ENCODE measurements at places on chromosomes 1 and 21.

GRCh38 chr1:205343431-205344065, 13.2 kb downstream of the KLHDC8A start:
- DNase-seq = peak; percentile 17

- DNase-seq = no peak
These were observed 71.1 kb upstream of the FGGY start for GRCh38 chr1:59225594-59226316.

- DNase-seq = no peak
These were observed 870.0 kb downstream of the LRRIQ3 start for GRCh38 chr1:73327998-73328397.

DNA sequence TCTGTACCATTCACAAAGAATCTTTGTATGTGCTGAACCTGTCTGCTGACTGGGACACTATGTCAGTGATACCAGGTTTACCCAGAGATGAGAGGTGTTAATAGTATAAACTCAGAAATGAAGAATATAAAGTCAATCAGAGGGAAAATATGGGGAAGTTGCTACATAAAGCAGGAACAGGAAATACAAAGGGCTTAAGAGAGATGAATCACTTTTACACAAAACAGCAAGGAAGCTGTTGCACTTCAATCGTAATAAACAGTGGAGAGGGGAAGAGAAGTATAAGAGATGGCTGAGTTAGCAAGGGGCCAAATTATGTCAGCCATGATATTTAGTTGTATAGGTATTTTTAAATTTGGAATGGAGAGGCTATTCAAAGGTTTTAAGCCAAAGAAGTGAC, 890.2 kb upstream of the NCAM2 start:
- no peak for DNase-seq

- DNase-seq = no peak
These were observed 27.7 kb downstream of the RRAGC start for GRCh38 chr1:38831731-38832369.

DNA sequence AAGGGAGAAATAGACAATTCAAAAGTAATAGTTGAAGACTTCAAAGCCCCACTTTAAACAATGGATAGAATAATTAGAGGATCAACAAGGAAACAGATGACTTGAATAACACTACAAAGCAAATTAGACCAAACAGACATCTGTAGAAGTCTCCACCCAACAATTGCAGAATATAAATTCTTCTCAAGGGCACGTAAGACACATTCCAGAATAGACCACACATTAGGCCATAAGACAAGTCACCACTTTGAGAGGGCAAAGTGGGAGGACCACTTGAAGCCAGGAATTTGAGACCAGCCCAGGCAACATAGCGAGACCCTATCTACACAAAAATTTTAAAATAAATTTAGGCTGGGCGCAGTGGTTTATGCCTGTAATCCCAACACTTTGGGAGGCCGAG, 20.5 kb upstream of the RNF186 start:
- no peak for DNase-seq

DNA sequence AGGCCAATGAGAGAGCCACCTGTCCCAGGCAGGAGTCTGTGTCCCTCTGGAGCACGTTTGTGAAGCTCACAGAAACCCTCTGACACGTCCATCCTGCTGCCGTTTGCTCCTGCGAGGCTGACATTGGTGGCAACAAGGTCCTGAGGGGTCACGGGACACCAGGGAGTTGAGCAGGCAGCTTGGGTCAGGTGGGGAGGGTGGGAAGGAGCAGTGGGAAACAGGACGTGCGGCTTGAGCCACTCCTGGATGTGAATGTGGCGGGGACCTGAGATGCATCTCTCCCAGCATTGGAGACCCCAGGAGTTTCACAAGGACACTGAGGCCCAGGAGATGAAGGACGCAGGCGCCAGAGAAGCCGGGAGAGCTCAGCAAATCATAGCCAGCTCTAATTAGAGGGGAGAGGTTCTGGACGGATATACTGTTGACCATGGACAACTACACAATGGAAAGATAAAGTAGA, 149.0 kb downstream of the PEX14 start:
- DNase-seq = no peak

DNA sequence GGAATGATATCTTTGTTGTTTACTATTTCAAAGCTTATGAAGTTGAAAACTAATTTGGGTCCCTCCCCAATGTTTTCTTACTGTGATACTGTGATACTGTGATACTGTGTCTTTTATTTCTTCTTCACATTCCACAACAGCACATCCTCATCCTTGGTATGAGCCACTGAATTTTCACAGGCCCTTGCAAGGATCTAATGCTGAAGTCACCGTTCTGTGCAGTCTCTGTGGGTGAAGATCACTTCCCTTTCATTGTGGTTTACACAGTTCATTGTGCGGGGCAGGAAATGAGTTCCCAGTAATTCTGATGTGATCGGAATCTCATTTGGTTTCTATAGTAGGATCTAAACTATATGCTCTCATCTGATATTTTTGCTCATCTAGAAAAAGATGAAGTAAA, 32.1 kb upstream of the PAXBP1 start:
- no peak for DNase-seq

DNA sequence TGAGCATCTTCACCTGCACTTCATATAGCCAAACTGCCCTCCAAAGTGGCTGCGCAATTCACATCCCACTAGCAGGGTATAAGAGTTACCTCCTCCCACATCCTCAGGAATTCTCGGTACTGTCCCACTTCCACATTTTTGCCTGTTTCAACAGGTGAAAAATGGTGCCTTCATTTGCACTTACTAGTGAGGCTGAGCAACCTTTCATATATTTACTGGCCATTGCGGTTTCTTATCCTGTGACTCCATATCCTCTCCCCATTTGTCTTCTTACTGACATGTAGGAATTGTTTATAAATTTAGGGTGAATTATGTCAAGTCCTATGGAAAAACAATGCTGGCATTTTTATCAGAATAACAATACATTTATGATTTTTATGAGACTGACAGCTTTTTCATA, 61.9 kb downstream of the NIBAN1 start:
- DNase-seq = no peak

GRCh38 chr1:119611701-119612113, 36.4 kb downstream of the ZNF697 start:
- peak; percentile 58 for DNase-seq

GRCh38 chr1:177998696-177999631, 29.1 kb upstream of the SEC16B start:
- no peak for DNase-seq

DNA sequence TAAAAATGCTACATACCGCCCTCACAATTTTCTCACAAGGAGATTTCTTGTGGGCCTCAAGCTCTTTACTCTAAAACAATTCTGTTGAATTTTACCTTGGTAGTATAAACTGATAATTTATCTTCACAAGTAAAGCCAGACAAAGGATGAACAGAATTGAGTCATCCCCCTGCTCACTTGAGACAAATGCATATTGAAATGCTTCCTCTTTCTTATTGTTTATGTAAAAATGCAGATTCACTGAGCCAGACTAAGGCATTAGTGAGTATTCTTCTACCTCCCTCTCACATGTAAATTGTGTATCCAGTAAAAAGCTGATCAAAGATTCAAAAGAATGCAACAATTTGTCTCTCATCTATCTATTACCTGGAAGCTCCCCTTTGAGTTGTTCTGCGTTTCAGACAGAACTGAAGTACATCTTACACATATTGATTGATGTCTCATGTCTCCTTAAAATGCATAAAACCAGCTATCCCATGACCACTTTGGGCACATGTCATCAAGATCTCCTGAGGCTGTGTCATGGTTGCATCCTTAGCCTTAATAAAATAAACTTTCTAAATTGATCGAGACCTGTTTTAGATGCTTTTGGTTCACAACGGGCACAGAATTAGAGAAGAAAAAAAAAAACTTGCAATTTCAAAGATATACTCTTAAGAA, 743.1 kb upstream of the B3GALT2 start:
- DNase-seq = no peak

- DNase-seq = no peak
These were observed 164.7 kb downstream of the LTN1 start for GRCh38 chr21:28828021-28828420.

GRCh38 chr1:35574125-35574654, 1.1 kb downstream of the TFAP2E start:
- DNase-seq = no peak

GRCh38 chr1:162200096-162200847, 130.8 kb downstream of the NOS1AP start:
- no peak for DNase-seq

DNA sequence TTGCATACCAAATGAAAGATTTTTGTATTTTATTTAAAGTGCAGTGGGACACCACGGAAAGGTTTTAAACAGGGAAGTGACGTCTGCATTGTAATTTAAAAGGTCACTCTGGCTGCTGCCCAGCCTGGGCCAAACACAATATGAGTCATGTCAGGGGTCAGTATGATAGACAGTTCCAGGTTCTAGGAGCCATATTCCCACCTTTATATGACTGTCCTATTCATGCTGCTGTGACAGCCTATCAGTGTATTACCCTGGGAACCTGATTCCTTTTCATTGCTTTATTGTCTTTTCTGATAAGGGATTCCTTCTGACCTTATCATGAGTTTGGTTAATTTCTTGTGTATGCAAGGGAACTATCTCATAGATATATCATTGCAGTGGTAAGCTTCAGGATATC, 5.3 kb downstream of the VANGL1 start:
- no peak for DNase-seq

DNA sequence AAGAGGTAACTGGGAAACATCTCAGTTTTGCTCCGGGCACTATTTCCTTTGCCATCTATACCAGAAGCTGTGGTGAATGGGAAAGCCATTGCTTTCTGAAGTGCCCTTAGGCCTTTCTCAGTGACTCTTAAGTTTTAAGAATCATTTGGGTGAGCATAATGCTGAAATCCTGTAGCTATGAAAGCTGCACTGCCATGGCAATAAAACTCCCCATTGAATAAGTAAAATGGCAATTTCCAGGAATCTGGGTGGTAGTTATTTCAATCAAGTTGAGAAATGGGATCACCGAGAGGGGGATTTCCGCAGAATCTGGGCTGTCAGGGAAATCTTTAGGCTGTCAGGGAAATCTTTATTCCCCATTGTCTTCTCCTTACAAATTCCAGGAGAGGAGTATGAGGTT, 26.8 kb upstream of the MACF1 start:
- DNase-seq = no peak

- no peak for DNase-seq
These were observed 46.5 kb downstream of the KCNJ15 start for GRCh38 chr21:38303300-38303699.

- DNase-seq = no peak
These were observed 142.3 kb upstream of the EDN2 start for GRCh38 chr1:41626616-41627375.

GRCh38 chr1:246275036-246275435, 232.0 kb downstream of the SMYD3 start:
- no peak for DNase-seq

DNA sequence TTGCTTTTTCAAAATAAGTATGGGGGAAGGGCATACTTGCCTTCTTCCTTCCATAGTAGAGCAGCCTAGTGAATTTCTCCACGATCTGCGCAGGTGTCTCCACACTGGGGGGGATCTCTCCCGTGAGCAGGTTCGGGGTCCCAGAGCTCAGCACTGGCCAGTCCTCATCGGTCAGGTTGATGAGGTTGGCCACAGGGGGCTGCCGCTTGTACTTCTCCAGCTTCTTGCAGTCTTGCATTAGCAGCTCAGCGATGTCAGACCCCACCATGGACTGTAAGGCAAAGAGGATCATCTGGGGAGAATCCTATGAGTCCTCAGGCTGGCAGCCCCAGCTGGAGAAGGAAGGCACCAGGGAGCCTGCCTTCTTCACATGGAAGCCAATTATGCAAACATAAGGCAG, 11.8 kb downstream of the SEC16B start:
- no peak for DNase-seq

GRCh38 chr1:67683766-67684525, 1.1 kb upstream of the GADD45A start:
- DNase-seq = no peak

DNA sequence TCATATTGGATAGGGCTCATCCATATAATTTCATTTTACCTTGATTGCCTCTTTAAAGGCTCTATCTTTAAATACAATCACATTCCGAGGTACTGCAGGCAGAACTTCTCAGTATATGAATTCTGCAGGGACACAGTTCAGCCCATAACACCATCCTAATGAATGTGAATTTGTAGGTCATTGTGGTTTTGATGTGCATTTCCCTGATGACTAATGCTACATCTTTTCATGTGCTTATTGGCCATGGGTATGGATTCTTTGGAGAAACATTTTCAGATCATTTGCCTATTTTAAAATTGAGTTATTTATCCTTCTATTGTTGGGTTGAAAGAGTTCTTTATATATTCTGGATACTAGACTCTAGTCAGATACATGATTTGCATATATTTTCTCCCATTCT, 9.6 kb upstream of the RPS6KC1 start:
- no peak for DNase-seq

All from substantia nigra (tissue), 51 donors.